ENCODE measurements at places on chromosomes 6 and 20. TPM values are rescaled to one million over a fixed set of nuclear protein-coding genes. Genes with fewer than 3 reads are reported as not detected.

The IPCEF1 gene
- total RNA-seq, result 17.6 TPM

DNA sequence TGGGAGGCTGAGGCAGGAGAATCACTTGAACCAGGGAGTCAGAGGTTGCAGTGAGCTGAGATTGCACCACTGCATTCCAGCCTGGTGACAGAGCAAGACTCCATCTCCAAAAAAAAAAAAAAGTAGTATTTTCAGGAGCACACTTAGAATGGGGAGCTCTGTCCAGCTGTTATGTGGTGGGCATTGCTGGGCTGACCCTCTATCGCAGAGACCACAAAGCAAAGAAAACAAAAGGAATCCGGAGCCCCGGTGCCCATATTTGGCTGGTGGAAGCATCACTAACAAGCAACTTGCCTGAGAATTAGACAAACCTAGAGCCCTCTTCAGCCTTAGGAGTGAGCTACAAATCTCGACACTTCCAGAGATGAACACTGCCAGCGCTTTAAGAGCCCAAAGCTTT lies 137.3 kb upstream of the GPR6 start:
- no peaks in the 10 kb centered on the region for H3K27me3 ChIP-seq
- no peak overlapping the region for H3K4me3 ChIP-seq
- no peaks in the 10 kb centered on the region for H3K4me1 ChIP-seq
- no peak overlapping the region for H3K27ac ChIP-seq

DNA sequence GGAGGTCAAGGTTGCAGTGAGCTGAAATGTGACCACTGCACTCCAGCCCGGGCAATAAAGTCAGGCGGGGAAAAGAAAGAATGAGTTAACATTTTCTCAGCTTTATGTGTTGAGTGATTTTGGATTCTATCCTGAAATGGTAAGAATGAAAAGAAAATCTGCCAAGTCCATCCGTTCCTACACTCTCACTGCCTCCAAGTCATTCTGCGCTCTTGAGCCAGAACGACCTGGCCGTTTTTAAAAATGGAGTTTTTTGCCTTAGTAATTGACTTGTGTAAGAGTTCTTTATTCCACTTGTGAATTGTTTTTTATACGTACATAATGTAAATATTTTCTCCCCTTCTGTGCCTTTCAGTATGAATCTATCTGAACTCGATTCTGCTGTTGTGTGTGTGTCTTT lies 28.7 kb downstream of the DNAJC5 start:
- peaks cover 11% of the 10 kb centered on the region for H3K36me3 ChIP-seq
- no peak for DNase-seq
- H3K4me3 ChIP-seq, result no peak overlapping the region
- H3K4me1 ChIP-seq, result peaks cover 16% of the 10 kb centered on the region

- H3K4me3 ChIP-seq, result peak overlapping the region; percentile 55
- H3K36me3 ChIP-seq, result peaks cover 11% of the 10 kb centered on the region
- no peaks in the 10 kb centered on the region for H3K27me3 ChIP-seq
- H3K27ac ChIP-seq, result peak overlapping the region; percentile 63
- H3K4me1 ChIP-seq, result peaks cover 28% of the 10 kb centered on the region
Measured at GRCh38 chr6:158031381-158032353, 50.0 kb downstream of the SYNJ2 start.

The CALHM5 gene
- not detected for total RNA-seq

- H3K27ac ChIP-seq, result no peak overlapping the region
- peaks cover 44% of the 10 kb centered on the region for H3K4me1 ChIP-seq
- H3K36me3 ChIP-seq, result peaks cover 3% of the 10 kb centered on the region
- H3K4me3 ChIP-seq, result peak overlapping the region; percentile 60
Measured at GRCh38 chr20:38723017-38723847, 1.1 kb upstream of the SLC32A1 start.

The ABHD16B gene
- not detected for total RNA-seq

DNA sequence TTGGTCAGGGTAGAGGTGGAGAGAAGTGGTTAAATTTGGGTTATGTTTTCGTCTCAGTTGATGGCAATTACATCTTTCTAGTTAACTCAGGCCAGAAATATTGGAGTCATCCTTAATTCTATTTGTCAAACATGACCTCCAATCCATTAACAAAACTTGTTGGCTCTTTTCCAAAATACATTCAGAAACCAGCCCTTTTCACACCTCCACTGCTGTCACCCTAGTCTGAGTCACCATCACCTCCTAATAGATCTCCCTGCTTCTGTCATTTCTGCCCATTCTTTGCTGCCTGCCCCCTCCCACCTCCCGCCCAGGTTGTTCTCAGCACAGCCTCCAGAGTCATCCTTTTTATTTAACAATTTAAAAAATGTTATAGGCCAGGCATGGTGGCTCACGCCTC lies 3.0 kb upstream of the ABCF1 start:
- H3K4me3 ChIP-seq, result peak overlapping the region; percentile 28
- DNase-seq, result peak; percentile 31
- H3K36me3 ChIP-seq, result peaks cover 3% of the 10 kb centered on the region
- H3K27ac ChIP-seq, result no peak overlapping the region
- peaks cover 64% of the 10 kb centered on the region for H3K4me1 ChIP-seq

The HDGFL1 gene
- total RNA-seq, result not detected

The TGM2 gene
- 0.38 TPM for total RNA-seq

- H3K4me1 ChIP-seq, result no peaks in the 10 kb centered on the region
- H3K4me3 ChIP-seq, result no peak overlapping the region
- H3K27ac ChIP-seq, result no peak overlapping the region
- H3K36me3 ChIP-seq, result no peaks in the 10 kb centered on the region
Measured at GRCh38 chr6:147071776-147072175, 132.4 kb upstream of the STXBP5 start.

DNA sequence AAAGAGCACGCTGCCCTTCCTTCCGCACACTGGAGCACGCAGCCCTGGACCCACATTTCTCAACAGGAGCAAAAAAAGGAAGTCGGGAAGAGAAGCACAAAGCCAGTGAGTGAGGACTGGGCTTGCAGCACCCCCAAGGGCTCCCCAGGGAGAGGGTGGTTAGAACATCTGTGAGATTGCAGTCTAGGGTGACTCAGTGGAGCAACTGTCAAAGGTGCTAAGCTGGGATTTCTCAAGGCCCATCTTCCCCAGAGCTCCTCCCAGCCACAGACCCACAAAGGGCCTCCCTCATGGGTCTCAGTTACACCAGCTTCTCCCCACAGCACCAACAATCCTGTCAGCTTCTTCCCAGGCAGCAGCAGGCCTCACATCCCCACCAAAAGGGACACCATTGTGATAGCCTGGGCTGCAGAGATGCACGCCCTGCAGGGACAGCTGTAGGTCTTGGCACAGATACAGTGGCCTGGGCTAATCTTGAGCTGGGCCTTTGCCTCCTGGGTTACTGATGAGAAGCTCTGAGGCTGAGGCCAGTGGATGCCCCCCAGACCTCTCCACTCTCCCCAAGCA lies 39.6 kb upstream of the CD93 start:
- no peaks in the 10 kb centered on the region for H3K36me3 ChIP-seq
- no peaks in the 10 kb centered on the region for H3K27me3 ChIP-seq
- no peak overlapping the region for H3K27ac ChIP-seq
- no peak for DNase-seq
- H3K4me3 ChIP-seq, result no peak overlapping the region
- H3K4me1 ChIP-seq, result no peaks in the 10 kb centered on the region

GRCh38 chr20:44052166-44052565 lies 134.8 kb downstream of the JPH2 start:
- H3K4me1 ChIP-seq, result peaks cover 6% of the 10 kb centered on the region
- no peaks in the 10 kb centered on the region for H3K36me3 ChIP-seq
- H3K27me3 ChIP-seq, result no peaks in the 10 kb centered on the region
- no peak overlapping the region for H3K27ac ChIP-seq
- no peak overlapping the region for H3K4me3 ChIP-seq

- no peaks in the 10 kb centered on the region for H3K4me1 ChIP-seq
- peaks cover 4% of the 10 kb centered on the region for H3K36me3 ChIP-seq
- DNase-seq, result no peak
- no peak overlapping the region for H3K4me3 ChIP-seq
- no peak overlapping the region for H3K27ac ChIP-seq
Measured at GRCh38 chr6:39922821-39923220, 11.4 kb downstream of the MOCS1 start.

DNA sequence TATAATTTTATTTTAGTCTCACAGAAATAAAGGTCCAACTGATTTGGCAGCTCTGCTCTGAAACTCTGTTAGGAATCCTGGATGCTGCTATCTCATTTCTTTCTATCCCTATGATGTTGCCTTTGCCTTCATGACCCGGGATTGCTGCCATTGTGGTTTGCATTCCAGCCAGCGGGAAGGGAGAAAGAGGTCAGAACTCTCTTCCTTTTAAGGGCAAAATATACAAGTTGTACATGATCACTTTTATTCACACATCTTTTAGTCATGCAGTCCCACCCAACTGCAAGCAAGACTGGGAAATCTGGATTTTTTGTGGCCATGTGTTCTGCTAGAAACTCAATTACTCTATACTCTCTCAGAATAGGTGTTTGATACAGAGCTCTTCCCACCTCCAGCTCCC lies 263.1 kb upstream of the ZFP64 start:
- no peak overlapping the region for H3K4me3 ChIP-seq
- no peak overlapping the region for H3K27ac ChIP-seq
- H3K4me1 ChIP-seq, result no peaks in the 10 kb centered on the region
- DNase-seq, result no peak
- H3K27me3 ChIP-seq, result no peaks in the 10 kb centered on the region

- no peak for DNase-seq
- no peak overlapping the region for H3K4me3 ChIP-seq
- H3K27ac ChIP-seq, result no peak overlapping the region
Measured at GRCh38 chr6:4751823-4752464, 24.3 kb upstream of the CDYL start.

DNA sequence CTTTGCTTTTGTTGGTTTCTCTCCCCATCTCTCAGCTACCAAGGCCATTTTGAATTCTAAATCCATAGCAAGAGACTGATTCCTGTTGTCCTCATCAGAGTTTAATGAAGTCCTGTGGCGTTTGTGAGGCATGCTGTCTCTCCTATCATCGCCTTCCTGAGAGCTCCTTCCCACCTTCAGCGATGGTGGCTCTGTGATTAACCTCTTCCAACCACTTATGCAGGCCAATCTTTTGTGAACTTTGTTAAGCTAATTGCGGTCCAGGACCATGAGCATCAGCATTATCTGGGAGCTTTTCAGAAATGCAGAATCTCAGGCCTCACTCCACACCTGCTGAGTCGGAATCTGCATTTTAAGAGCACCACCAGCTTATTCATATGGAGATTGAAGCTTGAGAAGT lies 272.5 kb upstream of the CDYL start:
- H3K4me3 ChIP-seq, result no peak overlapping the region
- no peaks in the 10 kb centered on the region for H3K4me1 ChIP-seq
- no peaks in the 10 kb centered on the region for H3K36me3 ChIP-seq
- DNase-seq, result no peak
- H3K27me3 ChIP-seq, result peaks cover 59% of the 10 kb centered on the region
- H3K27ac ChIP-seq, result no peak overlapping the region

GRCh38 chr6:119800526-119800925 lies 451.0 kb upstream of the MAN1A1 start:
- H3K27ac ChIP-seq, result no peak overlapping the region
- no peak overlapping the region for H3K4me3 ChIP-seq
- H3K4me1 ChIP-seq, result no peaks in the 10 kb centered on the region

- no peaks in the 10 kb centered on the region for H3K36me3 ChIP-seq
- H3K27ac ChIP-seq, result no peak overlapping the region
- no peaks in the 10 kb centered on the region for H3K27me3 ChIP-seq
- DNase-seq, result no peak
- no peaks in the 10 kb centered on the region for H3K4me1 ChIP-seq
Measured at GRCh38 chr20:12409501-12409900, 491.8 kb downstream of the BTBD3 start.

The C6orf62 gene
- total RNA-seq, result 181 TPM
